ENCODE measurements at places on chromosomes 4 and X.
A peak's percentile ranks its signal among the peaks of the same experiment; 100 is the strongest.

- DNase-seq = no peak
These were observed 111.2 kb downstream of the QDPR start for GRCh38 chr4:17400686-17401085.

DNA sequence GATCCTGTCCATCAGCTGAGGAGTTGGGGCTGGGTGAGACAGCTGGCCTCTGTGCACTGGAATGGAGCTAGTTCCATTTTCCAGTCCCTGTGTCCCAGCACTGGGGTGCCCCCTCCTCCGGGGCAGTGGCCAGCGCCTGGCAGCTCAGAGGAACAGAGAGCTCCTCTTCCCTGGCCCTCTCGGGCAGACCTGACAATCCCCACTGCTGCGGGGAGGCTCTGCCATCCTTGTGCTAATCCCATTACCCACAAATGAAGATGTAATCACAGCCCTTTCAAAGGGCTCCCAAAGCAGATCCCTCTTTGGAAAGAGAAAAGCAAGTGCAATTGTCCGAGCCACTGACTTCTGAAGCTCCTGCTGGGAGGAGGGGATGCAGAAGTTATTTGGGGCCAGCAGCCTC, 75.1 kb upstream of the MSX1 start:
- DNase-seq = no peak

GRCh38 chrX:12901486-12901885, 4.9 kb upstream of the TLR8 start:
- DNase-seq = no peak

DNA sequence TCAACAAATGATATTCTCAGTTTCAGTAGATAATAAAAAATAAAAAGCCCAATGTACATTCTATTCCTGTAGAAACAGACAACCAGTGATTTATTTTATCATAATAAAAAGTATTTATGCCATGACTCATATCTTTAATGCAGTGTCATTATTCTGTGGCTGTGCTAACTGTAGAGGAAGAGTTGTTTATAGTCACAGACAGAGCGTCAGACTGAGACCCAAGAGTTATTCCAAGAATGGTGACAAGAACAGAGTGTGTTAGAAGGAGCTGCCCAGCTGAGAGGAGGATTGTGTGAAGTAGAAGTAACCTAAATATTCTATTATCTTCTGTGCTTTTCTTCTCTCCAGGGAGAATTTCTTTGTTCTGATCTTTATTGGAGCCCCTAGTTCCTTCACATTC, 210.7 kb downstream of the PPP1R2C start:
- no peak for DNase-seq

GRCh38 chrX:15384304-15384703, at the start of gene VEGFD:
TSS of gene VEGFD (minus strand) at chrX:15384413. CDS start at chrX:15383946, 467 bp downstream.
- DNase-seq = no peak

GRCh38 chrX:9127986-9128385, 94.1 kb upstream of the FAM9B start:
- DNase-seq = no peak

DNA sequence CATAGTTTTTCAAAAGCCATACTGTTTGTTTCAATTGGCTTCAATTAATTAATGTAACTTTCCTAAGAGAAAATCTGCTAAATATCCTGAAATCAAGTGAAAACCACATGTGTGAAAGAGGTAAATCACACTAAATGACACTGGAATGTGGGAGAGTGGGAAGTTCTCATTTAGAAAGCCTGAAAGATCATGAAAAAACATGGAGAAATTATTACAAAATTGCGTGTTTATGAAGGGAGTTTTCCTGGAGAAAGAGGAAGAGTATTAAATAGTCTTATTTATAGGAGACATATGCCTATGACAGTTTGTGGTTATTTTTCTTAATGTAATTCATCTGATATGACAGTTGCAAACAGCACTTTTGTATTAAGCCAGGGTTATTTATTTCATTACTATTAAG, 183.7 kb downstream of the DKK2 start:
- DNase-seq = no peak

- no peak for DNase-seq
These were observed 97.0 kb upstream of the LDB2 start for GRCh38 chr4:16995451-16995850.

DNA sequence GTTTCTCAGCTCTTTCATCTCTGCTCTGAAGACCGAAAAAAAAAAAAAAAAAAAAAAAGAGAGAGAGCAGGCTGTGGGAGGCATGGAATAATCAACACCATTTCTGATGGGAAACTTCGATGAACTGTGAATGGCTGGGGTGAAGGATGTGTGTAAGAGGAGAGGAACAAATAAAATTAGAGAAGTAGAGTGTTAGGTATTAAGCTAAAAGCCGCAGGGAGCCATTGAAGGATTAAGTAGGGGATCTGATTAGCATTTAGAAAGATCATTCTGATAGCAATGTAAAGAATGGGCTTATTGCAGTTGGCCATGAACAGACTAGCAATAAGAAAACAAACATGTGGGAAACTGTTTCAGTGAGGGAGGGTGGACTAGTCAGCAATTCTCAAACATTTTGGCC, 33.6 kb upstream of the JADE1 start:
- DNase-seq = no peak

DNA sequence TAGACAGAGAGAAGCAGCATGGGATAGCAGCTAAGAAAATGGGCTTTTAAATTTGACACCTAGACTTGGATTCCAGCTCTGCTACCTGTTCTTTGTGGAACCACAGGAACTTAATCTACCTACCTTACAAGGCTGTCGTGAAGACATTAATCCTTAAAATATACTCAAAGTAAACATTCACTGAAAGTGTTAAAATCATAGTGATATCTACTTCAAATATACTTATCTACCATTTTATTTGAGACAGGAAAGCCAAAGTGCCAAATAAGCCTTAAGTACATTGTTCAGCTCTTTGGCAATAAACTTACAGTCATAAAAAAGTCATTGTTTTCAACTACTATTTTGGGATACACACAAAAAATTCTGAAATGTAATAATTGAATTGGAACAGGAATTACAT, 295.0 kb upstream of the PITX2 start:
- no peak for DNase-seq

GRCh38 chrX:6770936-6771335, 236.0 kb upstream of the VCX3A start:
- no peak for DNase-seq

DNA sequence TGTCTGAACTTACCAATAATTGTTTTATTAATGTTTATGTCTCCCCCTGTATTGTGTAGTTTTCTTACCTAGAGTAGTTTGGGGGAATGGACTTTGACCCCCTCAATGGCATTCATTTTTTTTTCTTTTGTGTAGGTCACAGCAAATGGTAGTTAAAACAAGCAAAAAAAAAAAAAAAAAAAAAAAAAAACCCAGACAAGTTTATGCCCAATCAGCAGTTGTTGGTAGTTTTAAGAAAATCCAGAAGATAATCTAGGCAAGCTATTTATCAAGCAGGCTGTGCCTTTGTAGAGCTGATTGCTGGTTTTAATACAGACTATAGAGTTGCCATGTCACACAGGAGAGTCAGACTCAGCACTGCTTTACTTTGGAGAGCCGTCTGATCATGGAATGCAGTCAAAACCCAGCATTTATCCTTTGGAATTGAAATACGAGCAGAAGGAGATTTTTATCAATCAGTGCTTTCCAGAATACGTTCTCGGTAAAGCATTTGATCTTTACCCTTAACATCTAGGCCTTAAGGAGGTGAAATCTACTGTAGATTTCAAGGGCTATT, 16.6 kb downstream of the DCUN1D4 start:
- DNase-seq = no peak

DNA sequence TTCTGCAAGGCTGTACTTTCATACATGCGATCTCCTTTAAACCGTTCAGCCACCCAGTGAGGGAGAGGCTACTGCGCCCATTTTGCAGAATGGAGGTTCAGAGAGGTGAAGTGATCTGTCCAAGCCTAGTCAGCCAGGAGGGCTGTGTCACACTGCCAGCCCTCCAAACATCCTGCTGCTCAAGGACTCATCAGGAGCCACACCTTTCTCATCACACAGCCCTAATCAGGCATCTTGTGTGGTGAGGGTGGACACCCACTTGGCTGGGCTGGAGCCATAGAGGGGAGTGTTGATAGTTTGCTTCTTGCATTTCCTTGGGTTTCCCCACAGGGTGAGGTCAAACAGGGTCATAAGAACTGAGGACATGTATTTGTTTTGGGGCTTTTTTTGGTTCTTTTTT, 5.4 kb upstream of the CXCR3 start:
- no peak for DNase-seq

- peak; percentile 71 for DNase-seq
These were observed 29.7 kb downstream of the SYNPO2 start for GRCh38 chr4:118918388-118918787.

DNA sequence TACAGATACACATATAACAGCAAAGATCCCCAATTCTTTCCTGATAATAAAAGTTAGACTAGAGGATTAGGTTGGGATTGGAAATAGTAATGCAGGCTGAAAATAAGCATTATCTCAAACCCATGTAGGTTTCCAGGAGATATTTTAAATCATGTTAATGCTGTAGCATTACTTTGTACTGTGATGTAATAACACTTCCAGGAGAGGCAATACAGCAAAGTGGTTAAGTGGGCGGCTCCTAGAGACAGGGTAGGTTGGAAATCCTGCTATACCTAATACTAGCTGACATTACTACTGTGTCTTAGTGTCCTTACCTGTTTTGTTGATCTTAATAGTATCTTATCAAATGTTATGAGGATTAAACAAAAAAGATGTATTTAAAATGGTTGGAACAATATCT, 9.6 kb downstream of the PAICS start:
- no peak for DNase-seq

DNA sequence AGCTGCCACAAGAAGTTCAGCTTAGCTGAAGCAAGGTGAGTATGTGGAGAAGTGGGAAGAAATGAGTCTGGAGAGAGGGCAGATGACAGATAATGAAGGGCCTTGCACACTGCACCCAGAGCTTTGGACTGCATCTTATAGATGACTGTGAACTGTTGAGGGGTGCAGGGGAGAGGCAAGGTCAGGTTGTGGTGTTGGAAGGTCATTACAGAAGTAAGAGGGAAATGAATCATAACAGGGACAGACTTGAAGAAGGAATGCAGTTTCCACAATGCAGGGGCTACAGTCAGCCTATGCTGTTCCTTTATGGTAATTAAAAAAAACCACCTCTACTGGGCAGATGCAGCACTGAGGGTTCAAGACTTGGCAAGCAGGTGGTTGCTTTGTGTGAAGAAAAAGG, 4.8 kb upstream of the IGFBP7 start:
- DNase-seq = no peak

- peak; percentile 43 for DNase-seq
These were observed 229.0 kb downstream of the ANK2 start for GRCh38 chr4:113278324-113278934.

DNA sequence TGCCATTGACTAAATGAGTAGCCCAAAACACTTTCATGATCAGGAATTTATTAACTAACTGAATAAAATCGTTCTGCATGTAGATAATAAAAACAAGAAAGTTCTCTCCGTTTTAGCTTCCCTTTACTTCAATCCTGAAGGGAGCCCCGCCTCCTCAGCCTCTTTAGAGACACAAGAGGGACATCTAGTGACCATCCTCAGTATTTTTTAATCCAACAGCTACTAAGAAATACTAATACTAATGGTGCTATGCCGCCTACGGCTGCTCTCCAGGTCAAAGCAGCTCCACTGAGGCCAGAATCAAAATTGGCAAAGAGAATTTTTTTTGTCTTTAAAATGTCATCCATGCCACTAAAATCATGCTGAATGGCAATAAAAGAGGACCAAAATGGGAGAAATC, 3.2 kb upstream of the PCDH19 start:
- DNase-seq = peak; percentile 8

DNA sequence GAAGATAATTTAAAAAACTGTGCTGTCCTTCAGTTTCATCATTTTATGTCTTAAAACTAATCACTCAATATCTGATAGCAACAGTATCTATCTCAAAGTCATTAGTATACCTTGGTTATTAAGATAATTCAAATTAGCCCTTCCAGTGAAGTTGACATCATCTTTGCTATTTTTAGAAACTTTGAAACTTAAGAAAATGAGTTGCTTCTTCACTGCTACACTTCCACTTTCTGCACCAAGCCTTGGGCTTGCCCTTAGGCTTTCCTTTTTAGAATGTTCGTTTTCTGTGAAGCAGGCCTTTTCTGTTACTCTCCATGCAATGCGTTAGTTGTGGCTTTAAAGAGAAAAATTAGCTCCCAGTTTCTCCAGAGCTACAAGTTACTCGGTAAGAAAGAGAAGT, 4.4 kb upstream of the VAMP7 start:
- no peak for DNase-seq

DNA sequence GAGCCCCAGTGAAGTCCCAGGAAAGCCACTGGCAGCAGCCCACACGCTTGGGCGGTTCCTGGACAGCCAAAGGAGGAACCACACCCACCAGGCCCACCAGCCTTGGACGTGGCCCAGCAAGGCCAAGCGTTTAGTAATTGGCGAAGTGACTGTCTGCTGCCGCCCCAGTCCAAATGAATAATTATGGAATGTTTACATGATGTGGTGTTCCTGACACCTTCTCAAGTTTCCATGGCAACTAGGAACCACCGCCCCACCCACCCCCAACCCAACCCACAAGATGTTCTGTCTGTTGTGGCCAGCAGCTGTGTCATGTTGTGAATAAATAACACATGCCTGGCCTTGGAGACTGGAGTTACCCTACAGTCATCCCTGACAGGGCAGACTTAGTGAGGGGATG, 22.3 kb downstream of the APLN start:
- DNase-seq = no peak

- DNase-seq = no peak
These were observed 114.7 kb downstream of the NWD2 start for GRCh38 chr4:37359261-37359660.

- DNase-seq = no peak
These were observed 72.5 kb downstream of the ADRA2C start for GRCh38 chr4:3838437-3839380.

DNA sequence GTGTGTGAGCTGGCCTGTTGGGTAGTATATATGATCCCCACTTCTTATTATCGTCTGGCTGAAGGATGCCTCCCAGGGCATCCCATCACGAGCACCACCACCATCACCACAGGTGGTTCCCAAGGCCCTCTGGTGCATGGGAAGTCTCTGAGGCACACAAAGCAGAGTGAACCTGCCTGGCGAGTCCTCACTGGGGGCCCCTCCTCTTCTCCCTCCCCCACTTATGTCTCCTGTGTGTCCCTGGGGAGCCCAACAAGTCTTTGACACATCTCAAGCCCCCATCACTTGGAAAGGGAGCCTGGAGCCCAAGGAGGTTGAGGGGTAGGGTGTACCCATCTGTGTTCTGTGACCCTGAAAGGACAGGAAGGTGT, 45.5 kb upstream of the NKX1-1 start:
- DNase-seq = no peak

DNA sequence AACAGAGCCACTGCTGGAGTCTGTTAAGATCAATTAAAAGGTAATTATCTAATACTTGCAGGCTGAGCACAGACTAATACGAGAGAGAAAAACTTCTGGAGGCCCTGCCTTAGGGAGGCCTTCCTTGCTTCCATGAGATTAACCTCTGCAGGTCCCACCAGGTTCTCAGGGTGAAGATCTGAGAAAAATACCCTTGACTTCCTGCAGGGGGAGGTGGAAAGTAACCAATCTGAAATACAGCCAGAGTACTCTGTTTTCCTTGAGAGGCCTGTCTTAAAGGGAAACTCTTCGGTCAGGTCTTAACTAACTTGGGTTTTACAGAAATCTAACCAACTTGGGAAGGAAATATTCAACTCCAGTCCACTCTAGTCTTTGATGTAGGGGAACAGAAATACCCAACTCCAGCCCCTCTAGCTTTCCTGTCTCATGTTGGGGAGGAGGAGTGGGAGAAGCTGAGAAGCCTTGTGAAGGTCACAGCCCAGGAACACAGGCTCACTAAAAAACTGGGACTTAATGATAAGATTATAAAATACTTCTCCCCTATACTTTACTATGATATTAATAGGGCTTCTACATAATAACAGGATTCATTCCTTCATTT, 77.1 kb downstream of the TBCK start:
- no peak for DNase-seq
